ENCODE measurements at places on chromosomes 1 and 21. TPM values are rescaled to one million over a fixed set of nuclear protein-coding genes. Genes with fewer than 3 reads are reported as not detected.

UMODL1 gene
- 0.26 TPM for total RNA-seq

KHDRBS1 gene
- total RNA-seq, result 162 TPM

SERPINC1 gene
- total RNA-seq, result not detected

FAM72B gene
- 24.1 TPM for total RNA-seq

ABCG1 gene
- total RNA-seq, result 12.2 TPM

RCSD1 gene
- 133 TPM for total RNA-seq

TMEM63A gene
- total RNA-seq, result 198 TPM

KCNE1 gene
- total RNA-seq, result 0.33 TPM

KMO gene
- total RNA-seq, result not detected

OR2L13 gene
- total RNA-seq, result not detected
